ENCODE measurements at places on chromosomes 11 and 22.

- DNase-seq = no peak
Observed at GRCh38 chr11:93849751-93850593, 446 bp downstream of the VSTM5 start.

DNA sequence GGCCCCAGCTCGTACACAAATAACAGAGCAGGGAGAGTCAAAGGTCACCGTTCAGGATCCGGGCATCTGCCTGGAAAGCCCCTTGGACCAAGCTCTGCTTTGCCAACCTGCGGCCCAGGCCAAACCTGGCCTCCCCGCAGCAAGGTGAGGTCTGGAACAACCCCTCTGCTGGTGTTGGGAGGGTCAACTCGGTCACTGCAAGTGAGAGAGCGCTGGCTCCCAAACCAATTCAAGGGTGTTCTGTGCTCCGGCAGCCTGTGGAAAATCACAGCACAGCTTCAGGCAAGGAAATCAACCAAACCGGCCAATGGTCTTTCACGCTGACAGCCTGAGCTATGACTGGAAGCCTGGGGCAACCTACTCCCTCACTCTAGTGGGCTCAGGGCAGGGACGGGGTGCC lies 63.4 kb downstream of the MYH9 start:
- no peak for DNase-seq

- no peak for DNase-seq
Observed at GRCh38 chr11:122612123-122612824, 43.2 kb upstream of the UBASH3B start.

- DNase-seq = no peak
Observed at GRCh38 chr22:45332001-45332400, 22.3 kb downstream of the FAM118A start.

DNA sequence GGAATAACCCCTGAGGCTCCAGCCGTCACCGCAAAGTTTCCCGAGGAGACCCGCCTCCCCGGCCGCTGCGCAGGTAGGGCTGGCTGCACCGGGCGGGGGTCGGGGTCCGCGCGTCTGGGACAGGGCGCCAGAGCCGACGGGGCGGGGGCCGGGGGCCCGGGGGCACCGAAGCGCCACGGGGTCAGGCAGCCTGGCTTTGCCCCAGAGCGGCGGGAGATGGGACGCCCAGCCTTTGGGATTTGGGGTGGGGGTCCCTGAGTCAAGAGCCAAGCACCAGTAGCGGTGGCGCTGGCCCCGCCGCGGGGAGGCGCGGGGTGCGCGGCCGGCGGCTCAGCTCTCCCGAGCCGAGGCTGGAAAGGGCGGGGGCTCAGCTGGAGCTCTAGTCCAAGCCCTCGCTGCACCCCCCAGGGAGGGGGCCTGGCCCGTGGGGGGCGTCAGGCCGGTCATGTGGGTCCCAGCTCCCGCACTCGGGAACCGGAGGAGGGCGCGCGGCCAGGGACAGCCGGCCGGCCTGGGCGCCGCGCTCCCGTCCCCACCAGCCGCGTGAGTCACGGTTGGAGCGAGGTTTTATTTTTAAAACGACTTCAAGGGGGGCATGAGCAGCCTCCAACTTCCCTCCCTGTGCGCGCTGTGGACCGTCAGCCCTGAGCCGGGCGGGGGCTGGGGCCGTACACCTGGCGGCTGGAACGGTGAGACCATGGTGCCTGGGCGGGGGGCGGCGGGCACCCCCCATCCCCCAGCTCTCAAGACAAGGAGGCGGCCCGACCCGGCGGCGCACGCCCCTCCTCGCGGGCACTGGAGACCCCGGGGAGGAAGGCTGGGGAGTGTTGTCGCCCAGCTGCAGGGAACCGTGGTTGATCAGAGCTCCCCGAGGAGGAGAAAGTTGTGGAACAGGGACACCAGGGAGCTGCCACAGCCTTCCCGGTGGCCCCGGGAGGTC lies 626 bp downstream of the FLRT1 start:
- DNase-seq = no peak

DNA sequence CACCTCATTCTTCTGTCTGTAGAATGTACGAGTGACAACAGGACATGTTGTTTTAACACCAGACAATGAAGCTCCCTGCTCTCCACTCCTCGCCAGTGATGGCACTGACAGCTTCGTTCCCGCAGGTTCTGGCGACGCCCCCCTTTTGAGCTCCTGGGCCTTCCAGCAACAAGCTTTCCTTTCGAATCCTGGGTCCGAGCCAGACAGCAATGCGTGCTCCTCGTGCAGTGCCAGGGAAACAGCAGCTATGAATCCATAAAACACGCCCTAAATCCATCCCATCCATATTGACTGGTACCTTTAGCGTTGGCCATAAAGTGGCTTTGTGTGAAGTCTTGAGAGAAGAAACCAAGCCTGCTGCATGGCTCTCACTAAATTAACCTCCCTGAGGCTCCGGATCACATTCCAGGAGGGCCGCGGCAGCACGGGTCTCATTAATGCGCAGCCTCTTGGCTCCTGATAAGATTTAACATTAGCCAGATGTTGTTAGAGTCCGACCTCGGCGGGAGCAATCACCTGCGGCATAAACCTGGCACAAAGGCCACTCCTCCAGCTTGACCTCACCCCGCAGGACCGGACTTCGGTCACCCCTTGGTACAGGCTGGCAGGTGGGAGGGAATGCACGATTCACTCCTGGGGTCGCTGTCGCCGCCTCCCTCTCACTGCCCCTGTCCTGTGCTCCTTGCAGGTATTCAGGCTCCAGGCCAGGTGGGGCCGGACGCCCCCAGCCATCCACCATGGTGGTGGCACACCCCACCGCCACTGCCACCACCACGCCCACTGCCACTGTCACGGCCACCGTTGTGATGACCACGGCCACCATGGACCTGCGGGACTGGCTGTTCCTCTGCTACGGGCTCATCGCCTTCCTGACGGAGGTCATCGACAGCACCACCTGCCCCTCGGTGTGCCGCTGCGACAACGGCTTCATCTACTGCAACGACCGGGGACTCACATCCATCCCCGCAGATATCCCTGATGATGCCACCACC lies 50.1 kb downstream of the MACROD1 start:
- DNase-seq = no peak

DNA sequence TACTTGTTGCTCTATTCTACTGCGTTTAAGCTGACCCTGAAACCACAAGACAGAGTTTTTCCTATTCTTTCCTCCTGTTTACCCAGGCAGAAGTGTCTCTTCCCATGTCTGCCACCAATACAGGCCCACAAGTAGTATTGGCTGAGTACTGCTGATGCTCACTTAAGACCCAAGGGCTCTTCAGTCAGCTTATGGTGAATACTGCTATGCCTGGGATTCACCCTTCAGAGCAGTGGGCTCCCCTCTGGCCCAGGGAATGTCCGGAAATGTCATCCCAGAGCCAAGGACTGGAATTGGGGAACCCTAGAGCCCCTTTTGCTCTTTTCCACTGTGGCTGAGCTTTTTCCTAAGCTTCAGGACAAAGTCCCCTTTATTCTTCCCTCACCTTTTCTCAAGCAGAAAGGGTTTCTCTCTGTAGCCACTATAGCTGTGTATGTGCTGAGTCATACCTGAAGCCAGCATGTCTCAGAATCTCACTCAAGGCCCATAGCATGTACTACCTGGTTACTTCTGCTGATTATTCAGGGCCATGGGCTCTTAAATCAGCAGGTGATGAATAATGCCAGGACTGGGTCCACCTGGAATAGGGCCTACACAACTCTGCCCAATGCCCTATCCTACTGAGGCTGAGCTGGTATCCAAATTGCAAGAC lies 745.8 kb upstream of the ANO5 start:
- DNase-seq = no peak

DNA sequence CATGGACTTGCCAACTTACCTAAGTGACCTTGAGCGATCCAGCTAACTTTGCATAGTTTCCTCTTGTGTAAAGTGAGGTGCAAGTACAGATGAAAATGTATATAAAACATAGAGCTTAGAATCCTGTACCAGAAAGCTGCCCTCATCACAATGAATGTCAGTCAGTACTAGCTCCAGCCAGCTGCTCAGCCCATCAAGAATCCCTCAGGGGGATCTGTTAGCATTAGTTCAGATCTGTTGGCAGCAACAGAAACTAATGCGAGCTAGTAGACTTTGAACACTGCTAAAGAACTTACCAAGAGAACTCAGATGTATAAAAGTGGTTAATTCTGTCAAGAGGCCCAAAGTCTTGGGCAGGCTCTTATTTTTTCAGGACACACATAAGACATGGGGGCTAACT lies 6.3 kb upstream of the C11orf91 start:
- DNase-seq = no peak

DNA sequence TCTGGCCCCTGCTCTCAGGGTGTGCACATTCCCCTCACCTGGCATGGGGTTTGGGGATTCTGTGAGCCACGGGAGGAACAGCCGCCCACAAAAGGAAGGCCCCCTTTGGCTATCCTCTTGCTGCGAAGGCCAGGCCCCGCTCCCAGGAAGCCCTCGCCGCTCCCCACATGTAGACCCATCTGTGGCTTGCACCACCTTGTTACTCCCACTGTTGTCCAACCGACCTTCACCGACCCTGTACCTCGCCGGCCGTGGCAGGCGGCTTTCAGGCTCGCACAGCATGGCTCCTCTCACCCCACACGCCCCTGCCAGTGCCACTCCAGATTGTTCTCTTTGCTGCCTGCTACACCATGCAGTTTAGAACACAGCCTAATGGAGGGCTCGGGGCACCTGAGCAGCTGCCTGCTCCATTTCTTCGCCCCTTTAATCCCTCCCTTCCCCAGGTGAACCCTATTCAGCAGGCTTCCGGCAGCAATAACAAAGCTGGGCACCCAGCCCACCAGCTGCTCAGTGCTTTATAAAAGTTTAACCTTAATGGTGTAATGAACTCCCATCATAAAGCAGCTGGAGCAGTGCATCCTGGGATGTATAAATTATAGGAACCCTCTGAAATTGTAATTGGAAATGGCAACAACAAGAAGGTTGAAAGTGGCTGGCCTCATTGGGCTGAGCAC lies 10.7 kb downstream of the DAGLA start:
- no peak for DNase-seq

DNA sequence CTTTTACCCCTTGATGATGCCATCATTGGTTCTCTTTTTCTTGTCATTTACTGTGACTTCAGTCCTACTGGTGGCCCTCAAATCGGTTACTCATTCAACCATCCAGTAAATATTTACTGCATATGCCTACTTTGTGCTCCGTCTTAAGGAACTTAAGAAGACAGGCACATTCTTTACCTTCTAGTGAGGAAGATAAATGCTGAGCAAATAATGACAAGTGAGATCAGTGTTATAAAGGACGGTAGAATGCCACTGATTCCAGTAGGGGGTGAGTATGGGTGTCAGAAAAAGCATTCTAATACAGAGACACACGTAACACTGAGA lies 1.6 kb downstream of the ANKRD42 start:
- no peak for DNase-seq

- DNase-seq = no peak
Observed at GRCh38 chr11:128707681-128708080, 13.8 kb downstream of the FLI1 start.

- DNase-seq = no peak
Observed at GRCh38 chr11:113568566-113568965, 93.4 kb upstream of the DRD2 start.

DNA sequence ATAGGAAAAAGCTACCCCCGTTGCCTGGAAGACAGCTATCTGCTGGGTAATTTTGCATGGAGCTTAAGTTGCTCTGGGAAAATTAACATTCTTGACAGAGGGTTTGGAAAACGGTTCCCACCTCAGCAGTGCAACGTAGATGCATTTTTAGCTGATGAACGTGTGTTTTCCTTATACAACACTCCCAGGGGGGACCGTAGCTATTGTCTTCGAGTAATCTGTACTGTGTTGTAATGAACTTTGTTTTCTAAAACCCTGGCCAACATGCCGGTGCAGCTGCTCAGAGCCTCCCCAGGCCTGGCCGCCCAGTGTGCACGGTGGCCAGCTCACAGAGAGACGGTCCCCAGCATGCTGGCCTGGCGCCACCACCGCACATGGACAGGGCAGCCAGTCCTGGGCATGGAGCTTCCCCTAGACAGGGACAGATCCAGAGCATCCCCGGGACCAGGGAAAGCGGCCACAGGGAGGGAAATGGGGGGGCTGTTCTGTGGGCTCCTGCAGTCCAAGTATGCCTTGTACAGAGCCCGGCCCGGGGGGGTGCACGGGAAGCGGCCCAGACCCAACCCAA lies 2.2 kb downstream of the TNNT3 start:
- no peak for DNase-seq

- DNase-seq = peak; percentile 33
Observed at GRCh38 chr22:44975427-44976262, 34.2 kb downstream of the PHF21B start.

DNA sequence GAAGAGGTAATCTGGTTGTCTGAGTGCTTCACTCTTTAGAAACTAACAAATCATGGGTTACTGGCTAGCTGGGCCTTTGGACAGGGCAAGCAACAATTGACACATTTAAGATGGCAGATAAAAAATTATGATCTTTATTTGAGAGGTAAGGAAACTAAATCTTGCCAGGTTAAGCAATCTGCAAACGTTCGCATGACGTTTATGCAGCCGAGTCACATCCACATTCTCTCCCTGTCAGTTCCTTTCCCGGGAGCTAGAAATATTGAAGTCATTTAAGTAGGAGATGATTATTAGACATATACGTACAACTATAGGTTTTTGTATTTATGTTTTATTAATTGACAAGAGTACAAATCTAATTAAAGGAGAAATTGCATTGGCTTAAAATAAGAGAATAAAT lies 57.4 kb upstream of the RCN1 start:
- DNase-seq = no peak

- no peak for DNase-seq
Observed at GRCh38 chr22:19085233-19085718, 36.9 kb downstream of the DGCR2 start.

- DNase-seq = no peak
Observed at GRCh38 chr22:26485806-26486390, 2.2 kb downstream of the SRRD start.

DNA sequence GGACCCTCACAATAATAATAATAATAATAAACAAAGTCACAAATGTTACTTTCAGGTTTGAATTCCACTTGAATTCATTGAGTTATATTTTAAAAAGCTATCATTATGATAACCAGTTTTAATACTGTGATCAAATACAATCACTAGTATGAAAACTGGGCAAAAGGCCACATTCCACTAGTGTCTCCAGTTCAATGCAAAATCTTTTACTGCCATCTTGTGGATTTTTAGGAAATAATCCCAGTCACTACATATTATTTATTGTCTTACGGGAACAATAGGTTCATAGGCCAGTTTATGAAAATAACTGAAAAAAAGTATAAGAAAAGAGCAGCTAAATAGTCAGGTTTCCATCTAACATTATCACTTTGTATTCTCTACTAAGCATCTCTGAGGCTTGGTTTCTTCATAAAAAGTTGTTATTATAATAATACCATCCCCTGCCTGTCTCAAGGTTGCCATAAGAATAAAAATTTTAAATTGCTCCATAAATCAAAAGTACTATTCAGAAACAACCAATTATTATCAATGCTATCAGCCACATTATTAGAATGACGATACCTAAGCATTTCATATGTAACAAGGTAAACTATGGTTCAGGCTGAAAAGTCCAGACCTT lies 533.9 kb upstream of the CCDC90B start:
- no peak for DNase-seq

DNA sequence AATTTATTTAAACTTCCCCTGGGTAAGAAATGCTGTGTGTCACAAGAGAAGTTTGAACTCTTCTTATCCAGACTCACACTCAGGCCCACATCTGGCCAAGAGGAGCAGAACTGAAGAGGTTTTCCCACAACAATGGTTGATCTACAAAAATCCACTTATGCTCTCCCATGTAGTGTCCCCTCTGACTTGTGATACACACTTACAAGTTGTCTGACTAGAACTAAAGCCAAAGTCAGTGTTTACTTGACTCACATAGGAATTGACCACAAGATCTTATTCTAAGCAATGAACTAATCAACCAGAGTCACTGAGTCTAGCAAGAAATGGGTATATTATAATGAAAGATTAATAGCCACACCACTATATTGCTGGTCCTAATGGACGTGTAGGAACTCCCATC lies 133.0 kb downstream of the ATG16L2 start:
- DNase-seq = no peak

- no peak for DNase-seq
Observed at GRCh38 chr11:78428266-78428636, 10.6 kb upstream of the GAB2 start.

All from CD4-positive, alpha-beta T cell treated with Interferon alpha-2 for 1 hour (primary cell).